NCI-H1436 treated with DMSO at 0.1 percent for 48 hours (cell line): ENCODE measurements at places on chromosomes 1 and 21.

DNA sequence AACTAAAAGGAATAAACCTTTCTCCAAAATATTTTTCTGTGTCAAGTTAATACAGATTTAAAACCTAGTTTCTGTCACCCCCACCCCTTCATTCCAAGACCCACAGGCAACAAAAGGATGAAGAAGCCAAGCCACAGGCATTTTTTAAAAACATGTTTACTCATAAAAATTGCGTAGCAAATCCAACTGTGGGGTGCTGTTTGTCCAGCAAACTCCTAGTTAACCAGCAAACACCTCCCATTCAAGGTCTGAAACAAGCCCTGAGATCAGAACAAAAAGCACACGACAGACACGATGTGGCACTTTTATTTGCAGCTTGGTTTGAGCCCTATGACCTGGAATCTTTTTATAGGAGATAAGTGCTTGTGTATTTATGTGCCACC lies 149.9 kb upstream of the CAMK1G start:
- no peak for DNase-seq

DNA sequence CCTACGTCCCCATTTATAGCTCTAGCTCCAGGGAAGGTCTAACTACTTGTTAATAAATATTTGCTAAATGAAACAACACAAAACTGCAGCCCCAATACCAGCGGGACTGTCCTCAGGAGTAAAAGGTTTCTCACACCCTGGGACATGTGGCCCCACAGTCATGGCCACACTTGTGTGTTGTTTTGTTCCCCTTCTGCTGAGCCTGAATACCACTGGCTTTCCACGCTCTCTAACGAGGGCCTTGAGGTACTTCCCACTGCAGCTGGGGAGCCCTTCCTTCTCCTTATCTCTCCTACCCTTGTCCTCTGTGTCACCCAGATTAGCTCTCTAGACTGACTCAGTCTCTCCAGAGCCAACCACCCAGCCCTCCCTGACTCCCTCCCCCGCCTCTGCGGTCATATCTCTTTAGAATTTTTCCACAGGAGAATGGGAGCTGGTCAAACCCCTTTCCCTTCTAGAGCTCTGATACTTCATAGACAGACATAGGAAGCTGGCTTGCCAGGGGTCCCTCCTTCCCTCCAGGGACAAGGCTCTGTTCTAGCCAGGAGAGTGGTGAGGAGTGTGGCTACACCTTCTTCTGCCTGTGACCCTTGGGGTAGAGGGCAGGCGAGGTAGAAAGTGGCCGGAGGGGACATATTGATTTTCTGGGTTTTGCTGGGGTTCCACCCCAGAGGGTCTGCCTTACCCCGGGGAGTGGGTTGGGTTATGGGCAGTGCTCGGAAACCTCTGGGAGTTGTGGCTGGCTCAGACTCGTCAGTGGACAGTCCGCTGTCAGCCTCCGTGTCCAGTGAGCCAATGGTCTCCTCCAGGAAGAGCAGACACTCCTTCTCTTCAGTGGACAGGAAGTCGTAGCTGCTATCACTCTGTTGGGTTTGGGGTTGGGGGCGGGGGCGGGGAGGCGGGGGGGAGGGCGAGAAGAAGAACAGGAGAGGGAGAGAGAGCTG lies 8.1 kb downstream of the C1orf116 start:
- DNase-seq, result no peak

DNA sequence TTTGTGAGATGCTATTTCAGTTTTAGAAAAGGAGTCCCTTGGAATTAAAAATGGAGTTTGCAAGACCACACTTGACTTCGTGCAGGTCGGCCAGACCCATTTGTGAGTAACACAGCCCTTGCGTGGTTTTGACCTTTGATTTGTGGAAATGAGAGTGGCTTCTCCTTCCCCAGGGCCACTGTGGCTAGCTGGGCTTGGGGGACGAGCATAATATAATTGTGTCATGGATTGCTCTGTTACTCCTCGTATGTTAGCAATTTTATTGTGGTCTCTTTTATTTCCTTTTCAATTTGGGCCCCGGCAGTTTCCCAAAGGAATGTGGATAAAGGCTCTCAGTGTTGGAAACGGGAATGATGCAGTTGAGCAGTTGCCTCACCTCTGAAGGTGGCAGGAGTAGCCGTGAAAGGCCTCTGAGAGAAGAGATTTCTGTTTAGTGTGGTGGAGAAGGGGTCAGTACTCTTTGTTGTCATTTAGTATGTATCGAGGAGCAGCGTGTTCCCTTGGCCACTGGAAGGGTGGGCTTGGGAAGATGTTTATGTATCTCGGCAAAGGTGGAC lies 194.6 kb downstream of the PBX1 start:
- no peak for DNase-seq

GRCh38 chr1:55250399-55251075 lies 35.4 kb upstream of the USP24 start:
- DNase-seq, result no peak

DNA sequence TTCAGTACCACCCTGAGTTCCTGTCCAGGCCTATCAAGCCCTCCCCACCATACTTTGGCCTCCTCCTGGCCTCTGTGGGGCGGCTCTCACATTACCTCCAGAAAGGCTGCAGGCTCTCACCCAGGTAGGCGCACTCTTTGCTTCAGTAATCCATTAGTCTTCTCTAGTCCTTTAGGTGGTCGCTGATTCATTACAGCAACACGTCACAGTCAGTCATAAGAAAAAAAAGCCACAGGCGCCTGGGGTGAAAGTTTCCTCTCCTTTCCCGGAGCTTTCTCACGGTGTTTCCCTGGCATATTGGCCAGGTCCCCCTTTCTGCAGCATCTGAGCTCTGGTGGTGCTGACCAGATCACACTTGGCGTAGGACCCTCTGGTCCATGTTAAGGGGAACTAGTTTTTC lies 12.1 kb downstream of the SLFNL1 start:
- DNase-seq, result no peak

- DNase-seq, result no peak
Observed at GRCh38 chr1:40745176-40745575, 38.4 kb upstream of the KCNQ4 start.

DNA sequence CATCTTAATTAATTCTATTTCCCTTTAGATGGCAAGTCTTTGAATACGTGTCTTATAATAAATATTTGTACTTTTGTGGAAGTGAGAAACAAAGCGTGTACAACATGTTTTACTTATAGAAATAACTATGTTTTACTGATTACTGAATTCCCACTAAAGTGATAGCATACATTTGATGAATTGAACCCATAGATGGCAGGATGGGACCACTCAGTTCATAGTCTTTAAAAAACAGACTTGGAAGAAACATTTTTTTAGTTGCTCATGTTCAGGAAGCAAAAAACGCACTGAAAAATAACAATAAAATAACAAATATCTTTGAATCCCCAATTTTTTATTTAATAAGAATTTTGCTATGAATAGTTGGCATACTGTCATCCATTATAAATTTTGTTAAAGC lies 507.1 kb upstream of the ZRANB2 start:
- DNase-seq, result no peak

- DNase-seq, result no peak
Observed at GRCh38 chr1:208535511-208535910, 291.3 kb upstream of the PLXNA2 start.

- DNase-seq, result no peak
Observed at GRCh38 chr1:24849672-24850295, 80.3 kb downstream of the RUNX3 start.

DNA sequence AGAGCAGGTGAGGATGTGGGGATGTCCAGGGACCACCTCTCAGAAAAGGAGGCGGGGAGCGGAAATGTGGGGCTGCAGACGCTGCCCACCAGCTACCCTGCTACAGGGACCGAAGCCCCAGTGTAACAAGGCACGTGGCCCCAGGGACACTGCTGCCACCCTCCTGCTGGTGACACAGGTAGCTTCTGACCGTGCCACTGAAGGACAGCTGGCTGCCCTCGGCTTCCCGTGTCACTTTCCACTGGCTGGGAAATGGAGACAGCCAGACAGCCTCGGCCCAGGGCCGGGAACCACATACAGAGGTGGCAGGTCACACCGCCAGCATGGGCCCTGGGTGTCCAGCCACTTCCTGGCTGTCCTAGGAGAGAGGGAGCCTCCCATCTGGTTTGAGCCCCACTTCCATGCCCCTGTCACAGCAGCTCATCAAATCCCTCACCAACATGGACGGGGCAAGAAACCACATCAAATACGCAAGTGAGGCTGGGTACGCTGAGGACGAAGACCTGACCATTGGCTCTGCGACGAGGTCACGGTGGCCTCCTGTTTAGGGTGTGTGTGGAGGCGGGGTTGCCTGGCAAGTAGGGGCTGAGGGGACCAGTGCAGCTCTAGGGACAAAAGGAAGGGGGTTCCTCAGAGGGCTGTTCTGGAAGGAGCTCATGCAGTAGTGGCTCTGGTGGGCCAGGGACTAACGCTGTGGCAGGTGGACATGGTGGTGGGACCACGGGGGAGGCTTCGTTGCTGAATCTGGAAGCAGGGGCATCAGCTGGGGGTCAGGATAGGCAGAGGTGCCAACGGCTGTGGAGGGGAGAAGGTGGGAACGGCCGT lies 5.0 kb downstream of the PEX10 start:
- no peak for DNase-seq

DNA sequence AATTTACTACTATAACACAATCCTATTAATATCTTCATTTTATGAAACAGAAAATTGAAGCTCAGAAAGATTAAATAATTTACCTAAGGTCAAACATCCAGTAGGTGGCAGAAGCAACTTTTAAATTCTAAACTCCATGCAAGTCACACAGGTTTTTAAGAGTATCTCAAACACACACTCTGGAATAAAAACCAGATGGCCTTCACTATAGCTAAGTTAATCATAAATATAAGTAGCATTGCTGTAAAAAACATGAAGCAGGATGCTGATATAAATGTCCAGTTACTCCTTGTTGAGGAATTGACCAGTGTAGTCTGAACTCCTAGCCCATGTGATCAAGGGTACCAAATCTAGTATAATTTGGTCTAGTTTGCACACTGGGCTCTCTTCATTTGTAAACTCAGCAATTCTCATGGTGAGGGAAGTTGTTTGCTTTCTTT lies 9.4 kb upstream of the FMO3 start:
- DNase-seq, result no peak

DNA sequence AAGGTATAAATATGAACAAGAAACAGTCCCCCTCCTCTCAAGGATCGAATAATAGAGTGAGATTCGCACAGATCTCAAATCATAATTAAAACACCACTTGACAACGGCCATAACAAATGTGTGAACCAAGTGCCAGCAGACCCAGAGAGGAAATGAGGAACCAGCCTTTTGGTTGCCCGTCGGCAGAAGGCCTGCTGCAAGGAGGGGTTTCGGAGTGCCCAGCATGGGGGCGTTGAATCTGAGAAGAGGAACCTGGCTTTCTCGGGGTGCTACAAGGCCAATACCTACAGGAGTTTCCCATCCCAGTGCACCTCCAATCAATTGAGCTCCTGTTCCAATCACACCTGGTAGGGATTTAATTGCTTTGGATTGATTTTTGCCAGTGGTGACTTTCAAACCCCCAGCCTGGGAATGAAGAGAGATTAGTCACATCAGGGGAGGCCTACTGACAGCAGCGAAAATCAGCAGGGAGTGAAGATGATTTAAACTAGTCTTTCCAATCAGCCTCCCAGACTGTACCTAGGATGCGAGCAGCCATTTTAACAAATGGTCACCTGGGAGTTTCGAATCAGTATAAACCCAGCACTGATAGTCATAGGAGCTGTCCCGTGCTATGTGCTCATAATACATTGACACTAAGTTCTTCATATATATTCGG lies 263.8 kb downstream of the KAZN start:
- no peak for DNase-seq

DNA sequence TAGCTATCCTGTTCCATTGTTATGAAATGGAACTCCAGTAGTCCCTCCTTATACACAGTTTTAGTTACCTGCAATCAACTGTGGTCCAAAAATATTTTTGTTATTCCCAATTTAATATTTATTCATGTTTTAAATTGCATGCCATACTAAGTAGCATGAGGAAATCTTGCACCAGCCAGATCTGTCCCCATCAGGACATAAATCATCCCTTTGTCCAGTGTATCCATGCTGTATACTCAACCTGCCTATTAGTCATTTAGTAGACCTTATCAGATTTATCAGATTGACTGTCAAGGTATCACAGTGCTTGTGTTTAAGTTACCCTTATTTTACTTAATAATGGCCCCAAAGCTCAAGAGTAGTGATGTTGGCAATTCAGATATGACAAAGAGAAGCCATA lies 207.9 kb upstream of the DMRTA2 start:
- DNase-seq, result no peak

- no peak for DNase-seq
Observed at GRCh38 chr1:14538335-14538734, 60.1 kb upstream of the KAZN start.

GRCh38 chr1:46613661-46614603 lies 2.7 kb downstream of the MOB3C start:
- no peak for DNase-seq

DNA sequence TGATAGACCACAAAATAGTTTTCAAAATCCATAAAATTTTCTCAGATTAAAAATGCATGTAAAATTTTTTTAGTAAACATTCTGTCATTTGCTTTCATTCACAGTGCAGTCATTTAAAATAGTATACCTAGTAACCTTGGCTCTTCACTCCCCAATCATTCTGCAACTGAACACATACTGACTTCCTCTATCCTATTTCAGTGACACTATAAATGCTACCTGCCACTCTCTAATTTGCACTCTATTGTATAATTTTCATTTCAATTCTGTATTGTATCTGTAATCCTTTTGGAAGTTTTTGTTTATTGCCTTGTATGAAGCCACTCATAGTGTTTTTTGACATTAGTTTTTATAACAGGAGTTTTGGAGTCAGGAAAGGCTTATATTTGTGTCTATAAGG lies 1029.1 kb upstream of the NCAM2 start:
- no peak for DNase-seq

- DNase-seq, result no peak
Observed at GRCh38 chr1:53781654-53782053, 42.7 kb upstream of the GLIS1 start.

GRCh38 chr1:44174630-44175029 lies 33.2 kb upstream of the KLF18 start:
- no peak for DNase-seq

DNA sequence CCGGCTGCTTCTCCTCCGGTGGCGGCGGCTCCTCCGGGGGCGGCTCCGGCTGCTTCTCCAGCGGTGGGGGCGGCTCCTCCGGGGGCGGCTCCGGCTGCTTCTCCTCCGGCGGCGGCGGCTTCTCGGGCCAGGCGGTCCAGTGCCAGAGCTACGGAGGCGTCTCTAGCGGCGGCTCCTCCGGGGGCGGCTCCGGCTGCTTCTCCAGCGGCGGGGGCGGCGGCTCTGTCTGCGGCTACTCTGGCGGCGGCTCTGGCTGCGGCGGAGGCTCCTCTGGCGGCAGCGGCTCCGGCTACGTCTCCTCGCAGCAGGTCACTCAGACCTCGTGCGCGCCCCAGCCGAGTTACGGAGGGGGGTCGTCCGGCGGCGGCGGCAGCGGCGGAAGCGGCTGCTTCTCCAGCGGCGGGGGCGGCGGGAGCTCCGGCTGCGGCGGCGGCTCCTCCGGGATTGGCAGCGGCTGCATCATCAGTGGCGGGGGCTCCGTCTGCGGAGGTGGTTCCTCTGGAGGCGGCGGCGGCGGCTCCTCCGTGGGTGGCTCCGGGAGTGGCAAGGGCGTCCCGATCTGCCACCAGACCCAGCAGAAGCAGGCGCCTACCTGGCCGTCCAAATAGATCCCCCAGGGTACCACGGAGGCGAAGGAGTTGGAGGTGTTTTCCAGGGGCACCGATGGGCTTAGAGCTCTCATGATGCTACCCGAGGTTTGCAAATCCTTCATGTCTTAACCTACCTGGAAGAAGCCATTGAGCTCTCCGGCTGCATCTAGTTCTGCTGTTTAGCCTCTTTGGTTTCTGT lies 2.0 kb downstream of the LORICRIN start:
- DNase-seq, result no peak

GRCh38 chr1:7967196-7967595 lies 5.7 kb downstream of the PARK7 start:
- no peak for DNase-seq
